OCI-M1 (cell line): ENCODE measurements at places on chromosomes 3 and 15.

DNA sequence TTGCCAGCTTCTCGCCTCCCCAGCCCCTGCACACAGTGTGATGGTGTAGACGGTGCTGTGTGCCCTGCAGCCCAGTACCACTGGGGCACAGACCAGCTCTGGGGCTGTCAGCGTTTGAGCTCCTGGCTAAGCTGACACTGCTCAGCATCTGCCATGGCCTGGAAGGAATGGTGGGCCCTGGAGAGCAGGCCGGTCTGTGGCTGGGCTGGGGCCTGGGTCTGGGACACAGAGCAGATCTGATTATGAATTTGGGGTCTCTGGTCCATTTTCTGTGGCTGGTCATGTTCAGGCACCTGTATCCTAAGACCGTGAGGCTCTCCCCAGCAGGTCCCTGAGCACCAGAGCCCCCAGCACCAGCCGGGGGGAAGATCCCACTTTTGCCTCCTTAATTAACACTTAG lies 34.7 kb downstream of the HCN4 start:
- DNase-seq: no peak

DNA sequence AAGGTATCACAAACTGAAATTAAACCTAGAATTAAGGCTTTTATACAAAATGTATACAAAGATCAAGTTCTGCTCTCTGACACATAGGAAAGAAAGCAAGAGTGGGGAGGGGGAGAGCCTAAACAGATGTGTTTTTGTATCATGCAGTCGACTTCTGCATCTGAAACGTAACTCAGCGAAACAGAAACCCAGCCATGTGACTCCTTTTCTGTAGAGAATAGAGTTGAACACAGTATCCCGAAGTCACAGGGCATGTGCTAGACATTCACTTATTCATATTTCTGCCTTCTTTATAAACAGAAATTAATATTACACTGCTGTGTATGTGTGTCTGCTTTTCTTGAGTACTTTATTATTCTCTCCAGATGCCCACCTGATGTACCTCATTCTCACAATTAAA lies 121.0 kb downstream of the PDZRN3 start:
- peak; percentile 0 for DNase-seq

DNA sequence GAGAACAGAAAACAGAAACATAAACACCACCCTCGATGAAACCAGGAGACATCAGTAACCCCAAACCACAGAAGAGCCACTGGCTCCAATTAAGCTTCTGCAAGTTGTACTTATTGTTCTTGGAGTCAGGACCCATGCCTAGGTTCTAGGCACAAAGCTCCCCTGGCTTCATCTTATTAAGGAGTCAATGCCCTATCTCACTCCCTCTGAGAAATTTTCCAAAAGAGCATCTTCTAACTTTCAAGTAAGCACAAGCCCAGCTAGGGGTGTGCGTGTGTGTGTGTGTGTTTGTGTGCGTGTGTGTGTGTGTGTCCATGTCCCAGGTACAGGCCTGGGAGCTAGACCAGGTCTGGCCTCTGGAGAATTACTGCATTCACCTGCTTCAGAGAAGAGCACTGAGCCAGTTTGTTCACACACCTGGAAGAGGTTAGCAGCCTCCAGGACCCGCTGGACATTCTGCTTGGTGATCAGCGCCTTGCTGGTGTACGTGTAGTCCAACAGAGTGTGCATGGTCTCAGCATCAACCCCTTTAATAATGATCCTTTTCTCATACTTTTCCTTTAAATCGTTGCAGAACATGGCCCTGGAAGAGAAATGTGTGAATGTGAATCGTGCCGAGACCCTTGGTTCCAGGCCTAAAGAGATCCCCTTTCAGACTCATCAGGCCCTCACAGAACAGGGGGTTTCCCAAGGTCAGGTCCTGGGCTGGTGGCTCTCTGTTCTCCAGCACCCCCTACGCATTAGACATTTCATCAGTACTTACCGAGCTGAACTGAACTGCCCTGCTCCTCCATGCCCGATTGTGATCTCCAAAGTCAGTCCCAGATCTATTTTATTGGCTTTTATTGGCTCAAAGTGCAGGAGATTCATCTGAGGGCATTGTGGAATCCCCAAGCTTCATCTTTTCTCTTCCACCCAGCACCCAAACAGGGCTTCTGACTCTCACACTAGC lies 27.8 kb downstream of the KLHL6 start:
- DNase-seq: peak; percentile 10

DNA sequence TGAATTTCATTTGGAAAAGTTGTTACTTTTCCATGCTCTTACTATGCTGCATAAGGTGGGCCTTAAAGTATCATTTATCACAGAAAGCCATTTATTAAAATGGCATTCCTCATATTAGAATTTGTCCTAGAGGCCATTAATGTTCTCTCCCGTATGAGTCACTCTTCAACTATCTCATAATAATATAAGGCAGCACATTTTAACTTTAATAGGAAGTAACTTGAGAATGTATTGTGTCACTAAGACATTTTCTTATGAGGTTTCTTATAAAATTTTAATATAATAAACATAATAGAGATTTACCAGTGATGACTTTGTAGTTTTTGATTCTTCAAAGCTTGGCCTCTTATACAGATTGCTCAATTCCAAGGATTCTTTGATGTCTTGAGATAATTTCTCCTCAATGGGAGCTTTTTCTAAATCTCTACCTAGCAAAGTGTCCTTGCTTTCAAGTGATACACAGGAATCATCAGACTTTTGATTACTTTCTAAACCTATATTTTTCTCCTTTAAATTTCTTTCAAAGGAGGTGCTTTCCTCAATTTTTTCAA lies 74.7 kb downstream of the ZBBX start:
- DNase-seq: no peak

DNA sequence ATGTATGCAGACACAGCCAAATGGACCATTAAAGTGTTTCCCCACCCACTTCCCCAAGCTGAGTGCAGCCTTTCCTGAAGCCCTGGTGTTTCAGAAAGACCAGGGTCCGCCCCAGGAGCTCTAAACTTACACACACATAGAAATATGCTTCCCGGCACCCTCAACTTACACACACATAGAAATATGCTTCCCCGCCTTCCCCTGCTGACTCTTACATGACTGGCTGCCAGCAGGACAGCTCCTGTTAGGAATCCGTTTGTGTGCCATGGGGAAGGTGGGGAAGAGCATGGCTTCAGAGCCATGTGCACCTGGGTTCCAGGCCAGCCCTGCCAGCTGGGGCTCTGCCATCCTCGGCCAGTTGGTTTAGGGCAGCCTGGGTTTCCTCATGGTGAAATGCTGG lies 3.6 kb downstream of the CLEC3B start:
- DNase-seq: no peak

DNA sequence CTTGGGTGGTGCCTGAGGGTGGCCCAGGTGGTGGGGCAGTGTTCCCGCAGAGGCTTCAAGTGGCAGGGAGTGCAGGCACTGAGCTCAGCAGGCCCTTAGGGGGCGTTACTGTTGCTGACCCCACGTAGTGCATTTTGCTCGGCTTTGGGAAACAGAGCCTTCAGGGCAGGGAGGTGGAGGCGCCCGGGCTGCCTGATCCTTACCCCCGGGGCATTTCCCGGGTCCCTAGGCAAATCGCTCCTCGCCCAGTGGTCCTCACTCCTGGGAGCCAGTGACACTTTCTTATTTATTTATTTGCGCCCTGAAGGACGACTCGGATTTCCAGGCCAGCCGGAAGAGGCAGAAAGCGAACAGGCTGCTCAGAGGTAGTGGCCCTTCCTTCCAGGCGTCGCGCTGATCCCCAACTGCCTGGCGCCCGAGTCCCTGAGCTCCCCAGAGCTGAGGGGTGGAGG lies 10.1 kb upstream of the FOXB1 start:
- DNase-seq: peak; percentile 55

GRCh38 chr3:106065831-106066230 lies 197.0 kb upstream of the CBLB start:
- no peak for DNase-seq

DNA sequence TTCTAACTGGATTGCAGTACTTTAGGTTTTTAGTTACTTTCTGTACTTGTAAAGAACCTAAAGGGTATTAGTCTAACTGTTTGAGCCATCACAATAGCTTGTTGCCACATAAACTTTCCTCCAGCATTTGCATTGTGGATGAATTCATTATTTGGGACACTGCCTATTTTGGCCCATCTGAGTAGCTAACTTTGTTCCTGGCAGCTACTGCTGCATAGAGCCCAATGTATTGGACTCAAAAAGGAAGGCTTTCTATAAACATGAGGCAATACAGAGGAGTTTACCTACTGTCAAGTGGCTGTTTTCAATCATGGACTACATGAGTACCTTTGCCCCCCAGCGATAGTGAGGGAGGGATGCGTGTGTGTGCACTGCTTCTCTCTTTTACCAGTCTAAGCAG lies 1.9 kb downstream of the ROBO2 start:
- peak; percentile 33 for DNase-seq

GRCh38 chr3:182802413-182803390 lies 9.4 kb downstream of the ATP11B start:
- peak; percentile 7 for DNase-seq
